NCI-H2029 (cell line): ENCODE measurements at places on chromosomes 7 and 10.

DNA sequence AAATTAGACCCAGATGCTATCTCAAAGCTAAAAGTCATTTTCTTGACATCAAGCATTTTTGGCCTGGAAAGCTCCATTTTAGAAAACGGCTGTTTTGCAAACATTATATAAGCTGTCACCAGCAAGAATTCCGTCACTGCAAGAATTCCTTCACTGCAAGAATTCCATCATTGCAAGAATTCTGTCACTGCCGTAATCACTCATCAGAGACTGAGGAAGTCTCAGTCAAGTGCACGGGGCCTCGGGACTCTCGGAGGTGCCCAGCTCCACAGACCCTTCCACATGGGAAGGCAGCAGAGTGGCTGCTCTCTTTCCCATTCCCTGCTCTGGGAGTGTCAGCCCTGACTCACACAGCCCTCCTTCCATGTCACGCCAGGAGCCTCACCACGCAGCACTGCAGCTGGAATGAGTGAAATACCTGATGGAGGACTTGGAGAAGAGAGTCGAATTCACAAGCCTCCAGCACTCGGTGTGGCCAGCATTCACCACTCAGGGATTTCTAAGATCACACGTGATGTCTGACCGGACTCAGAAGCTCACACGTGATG lies 168.3 kb downstream of the PTPRN2 start:
- no peak for DNase-seq

DNA sequence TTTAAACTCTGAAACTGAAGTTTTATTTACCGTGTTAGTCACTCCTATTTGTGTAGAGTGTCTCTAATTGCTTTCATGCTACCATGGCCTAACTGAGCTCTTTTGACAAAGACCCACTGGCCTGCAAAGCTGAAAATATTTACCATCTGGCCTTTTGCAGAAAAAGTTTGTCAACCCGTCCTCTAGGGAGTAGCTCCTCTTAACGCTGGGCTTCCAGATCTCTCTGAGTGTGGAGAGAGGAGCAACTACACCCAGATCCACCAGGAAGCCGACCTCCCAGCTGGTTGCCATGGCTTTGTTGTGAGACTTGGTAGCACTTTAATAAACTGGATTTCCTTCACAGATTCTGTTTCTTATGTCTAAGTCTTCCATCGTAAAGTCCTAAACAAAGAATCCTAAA lies 4.2 kb upstream of the C10orf71 start:
- DNase-seq: no peak

DNA sequence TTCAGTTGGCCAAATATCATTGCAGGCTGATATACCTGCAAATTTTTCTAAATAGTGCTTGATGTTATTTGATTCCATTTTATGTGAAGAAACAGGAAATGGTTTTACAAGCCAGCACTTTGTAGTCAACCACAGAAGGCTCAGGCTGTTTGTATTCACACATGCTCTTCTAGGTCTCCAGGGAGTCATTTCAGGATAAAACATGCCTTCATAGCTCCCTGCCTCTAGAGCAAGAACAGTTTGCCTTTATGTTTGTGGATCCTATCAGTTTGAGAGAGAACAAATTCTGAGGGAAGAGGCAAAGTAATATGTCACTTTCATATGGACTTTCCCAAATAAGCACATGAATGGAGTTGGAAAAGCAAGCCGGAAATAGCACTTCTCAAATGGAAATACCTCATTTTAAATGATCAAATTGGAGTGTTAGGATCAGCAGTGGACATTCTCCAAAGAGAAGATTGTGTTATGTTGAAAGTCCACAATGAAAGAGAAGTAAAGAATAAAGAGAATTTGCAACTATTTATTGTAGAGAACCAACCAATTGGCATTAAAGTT lies 277.6 kb downstream of the KCND2 start:
- peak; percentile 14 for DNase-seq

DNA sequence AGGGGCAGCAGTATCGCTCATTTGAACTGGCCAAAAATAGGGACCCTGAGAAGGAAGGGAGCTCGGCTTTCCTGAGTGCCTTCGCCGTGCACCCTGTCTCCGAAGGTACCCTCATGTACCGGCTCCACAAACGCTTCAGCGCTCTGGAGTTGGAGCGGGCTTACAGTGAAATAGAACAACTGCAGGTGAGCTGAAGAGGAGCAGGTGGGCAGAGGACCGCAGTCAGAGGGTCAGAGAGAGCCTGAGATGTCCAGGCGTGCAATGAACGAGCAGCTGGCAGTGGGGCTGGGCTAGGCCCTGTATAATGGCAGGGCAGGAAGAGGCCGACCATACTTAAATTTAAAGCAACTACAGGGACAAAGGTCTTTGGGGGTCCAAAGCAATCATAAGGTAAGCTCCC lies 4.1 kb downstream of the CHPF2 start:
- no peak for DNase-seq

DNA sequence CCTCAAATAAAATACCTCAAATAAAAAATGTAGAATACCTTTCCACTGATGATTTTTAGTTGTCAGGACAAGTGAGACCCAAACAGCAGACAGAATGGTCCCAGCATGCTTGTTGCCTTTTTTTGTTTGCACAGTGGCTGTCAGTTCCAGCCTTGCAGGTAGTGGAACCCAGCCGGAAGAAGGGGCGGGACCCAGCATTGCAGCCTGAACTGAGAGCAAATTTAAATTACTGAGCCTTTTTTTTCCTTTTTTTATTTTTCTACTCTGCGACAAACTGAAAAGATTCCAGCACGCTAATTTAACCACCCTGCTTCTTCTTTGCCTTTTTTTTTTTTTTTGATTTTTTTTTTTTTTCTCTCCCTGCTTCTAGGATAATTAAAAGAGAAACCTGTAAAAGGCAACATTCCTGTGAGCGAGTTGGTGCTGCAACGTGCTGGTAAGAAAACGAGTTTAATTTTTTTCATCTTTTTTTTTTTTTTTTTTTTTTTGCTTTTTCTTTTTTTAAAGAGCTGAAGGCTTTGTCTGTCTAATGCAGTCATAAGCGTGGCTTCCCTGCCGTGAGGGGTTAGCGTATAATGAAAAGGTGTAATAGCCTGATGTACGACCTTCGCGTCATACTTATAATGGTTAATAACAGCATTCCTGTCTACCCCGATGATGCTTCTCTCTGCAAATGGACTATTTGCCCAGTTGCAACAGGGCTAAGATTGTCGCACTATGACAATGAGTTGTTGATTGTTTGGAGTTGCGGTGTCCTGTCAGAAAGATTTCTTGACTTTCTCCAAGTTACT lies 555.3 kb upstream of the CELF2 start:
- DNase-seq: no peak

- no peak for DNase-seq
Observed at GRCh38 chr7:103718482-103719061, 270.9 kb downstream of the RELN start.

DNA sequence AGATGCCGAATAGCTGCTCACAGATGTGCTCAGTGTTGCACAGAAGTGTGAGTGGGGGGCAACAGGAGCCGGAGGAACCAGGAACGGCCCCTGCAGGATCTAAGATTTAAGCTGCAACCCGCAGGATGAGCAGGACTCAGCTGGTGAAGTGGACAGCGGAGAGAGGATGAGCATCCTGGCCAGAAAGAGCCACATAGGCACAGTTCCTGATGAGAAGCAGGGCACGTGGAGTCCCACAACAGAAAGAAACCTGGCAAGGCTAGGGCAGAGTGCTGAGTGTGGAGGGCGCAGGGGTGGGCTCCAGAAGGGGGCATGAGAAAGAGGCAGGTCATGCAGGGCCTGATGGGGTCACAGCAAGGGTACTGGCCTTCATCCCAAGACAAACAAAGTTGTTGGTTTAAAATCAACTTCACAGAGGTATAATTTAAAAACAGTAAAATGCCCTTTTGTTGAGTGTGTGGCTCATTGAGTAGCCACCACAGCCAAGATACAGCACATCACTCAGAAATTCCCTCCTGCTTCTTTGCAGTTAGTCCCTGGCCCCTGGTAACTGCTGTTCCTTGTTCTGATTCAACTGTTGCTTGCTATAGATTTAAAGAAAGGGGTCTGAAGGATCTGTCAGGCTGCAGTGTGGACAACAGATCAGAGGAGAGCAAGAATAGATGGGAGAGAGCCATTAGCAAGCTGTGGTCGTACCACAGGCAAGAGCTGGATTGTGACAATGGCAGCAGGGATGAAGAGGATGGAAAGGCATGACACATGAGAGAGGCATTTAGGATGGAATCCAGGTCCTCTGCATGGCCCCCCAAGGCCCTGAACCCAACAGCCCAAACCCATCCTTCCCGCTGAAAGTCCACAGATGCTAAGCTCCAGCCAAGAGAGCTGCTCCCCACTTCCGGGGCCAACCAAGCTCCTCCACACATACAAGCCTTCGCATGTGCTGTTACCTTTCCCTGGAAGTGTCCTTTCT lies 53.1 kb upstream of the OSBPL3 start:
- DNase-seq: no peak

GRCh38 chr10:118832241-118832651 lies 77.5 kb upstream of the CACUL1 start:
- DNase-seq: no peak

- no peak for DNase-seq
Observed at GRCh38 chr7:92244808-92245486, 767 bp downstream of the KRIT1 start.

DNA sequence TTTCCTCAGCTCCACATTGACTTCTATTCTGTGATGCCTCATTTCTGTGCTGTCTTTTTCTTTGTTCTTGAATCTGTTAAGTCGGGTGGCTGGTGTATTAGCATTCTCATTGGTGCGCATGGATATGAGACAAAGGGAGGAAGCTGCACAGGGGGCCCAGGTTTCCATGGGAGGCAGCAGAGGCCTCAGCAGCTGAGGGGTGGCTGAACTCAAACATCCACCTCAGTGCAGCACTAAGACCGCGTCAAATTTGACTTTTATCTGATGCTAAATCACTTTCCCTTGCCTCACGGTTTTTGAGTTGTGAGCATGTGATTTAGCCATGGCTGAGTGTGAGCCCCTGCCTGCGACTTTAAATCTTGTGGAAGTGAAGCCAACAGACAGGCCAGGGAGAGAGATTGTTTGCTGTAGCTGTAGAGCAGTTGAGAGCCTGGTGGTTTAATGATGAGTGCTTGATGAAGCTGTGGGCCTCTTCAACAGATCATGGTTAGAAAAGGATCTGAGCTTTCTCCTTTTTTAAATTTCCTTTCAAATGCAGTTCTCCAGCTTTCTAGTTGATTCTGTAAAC lies 193.3 kb upstream of the ZNF804B start:
- no peak for DNase-seq

DNA sequence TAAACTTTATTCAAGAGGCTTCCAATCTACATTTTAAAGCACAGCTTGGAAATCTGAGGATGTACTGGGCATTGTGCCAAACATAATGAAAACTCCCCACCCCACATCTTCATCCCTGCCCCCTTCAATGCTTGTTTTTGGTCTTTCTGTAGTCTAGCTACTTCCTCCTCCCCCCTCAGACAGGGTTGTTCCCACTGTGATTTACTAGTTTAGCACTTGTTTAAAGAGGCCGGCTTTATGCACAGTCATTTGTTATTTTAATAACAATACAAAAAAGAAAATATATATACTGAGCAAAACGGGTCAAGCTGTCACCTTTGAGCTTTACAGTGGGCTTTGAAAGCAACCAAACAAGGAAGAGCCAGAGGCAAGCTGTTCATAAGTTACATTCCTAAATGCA lies 132.6 kb downstream of the CHRM2 start:
- no peak for DNase-seq

- no peak for DNase-seq
Observed at GRCh38 chr10:6068422-6068821, 6.3 kb upstream of the IL2RA start.

- DNase-seq: peak; percentile 34
Observed at GRCh38 chr7:33243319-33243881, 114.0 kb downstream of the BBS9 start.

DNA sequence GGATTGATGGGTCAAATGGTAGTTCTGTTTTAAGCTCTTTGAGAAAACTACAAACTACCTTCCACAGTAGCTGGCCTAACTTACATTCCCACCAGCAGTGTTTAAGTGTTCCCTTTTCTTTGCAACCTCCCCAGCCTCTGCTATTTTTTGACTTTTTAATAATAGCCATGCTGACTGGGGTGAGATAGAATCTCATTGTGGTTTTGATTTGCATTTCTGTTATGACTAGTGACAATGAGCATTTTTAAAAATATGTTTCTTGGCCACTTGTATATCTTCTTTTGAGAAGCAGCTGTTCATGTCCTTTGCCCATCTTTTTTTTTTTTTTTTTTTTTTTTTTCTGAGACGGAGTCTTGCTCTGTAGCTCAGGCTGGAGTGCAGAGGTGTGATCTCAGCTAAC lies 155.2 kb upstream of the BMPER start:
- no peak for DNase-seq

DNA sequence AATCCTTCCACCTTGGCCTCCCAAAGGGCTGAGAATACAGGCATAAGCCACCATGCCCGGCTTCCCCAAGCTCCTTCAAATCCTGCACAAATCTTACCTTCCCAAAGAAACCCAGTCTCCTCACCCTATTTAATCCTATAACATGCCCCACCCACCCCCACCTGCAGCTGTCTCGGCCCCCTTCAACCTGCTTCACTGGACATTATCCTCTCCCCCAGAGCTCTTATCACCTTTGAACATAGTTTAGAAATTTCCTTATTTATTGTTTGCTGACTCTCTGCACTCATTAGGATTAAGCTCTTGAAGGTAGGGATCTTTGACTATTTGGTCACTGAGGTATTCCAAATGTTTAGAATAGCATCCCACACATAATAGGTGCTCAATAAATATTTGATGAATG lies 3.5 kb downstream of the ZNF467 start:
- DNase-seq: no peak

DNA sequence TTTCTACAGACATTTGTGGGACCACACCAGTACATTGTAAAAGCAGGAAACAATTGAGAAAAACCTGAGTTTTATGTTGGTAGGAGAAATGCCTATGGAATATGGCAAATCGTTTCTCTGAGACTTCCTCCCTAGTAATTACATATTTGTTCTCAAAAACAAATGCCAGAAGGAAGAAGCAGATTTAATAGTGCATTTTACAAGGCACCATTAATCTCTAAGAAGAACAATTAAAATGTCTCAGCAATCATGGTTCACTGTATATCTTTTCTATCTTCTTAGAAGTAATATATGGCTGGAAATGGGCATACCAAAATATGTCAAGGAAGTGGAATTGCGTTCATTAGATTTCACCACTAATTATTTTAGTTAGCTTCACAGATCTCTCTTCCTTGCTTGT lies 13.3 kb downstream of the CAV1 start:
- DNase-seq: no peak

GRCh38 chr10:112208292-112208691 lies 24.7 kb upstream of the GPAM start:
- no peak for DNase-seq
